ENCODE measurements at places on chromosomes 4 and X.

DNA sequence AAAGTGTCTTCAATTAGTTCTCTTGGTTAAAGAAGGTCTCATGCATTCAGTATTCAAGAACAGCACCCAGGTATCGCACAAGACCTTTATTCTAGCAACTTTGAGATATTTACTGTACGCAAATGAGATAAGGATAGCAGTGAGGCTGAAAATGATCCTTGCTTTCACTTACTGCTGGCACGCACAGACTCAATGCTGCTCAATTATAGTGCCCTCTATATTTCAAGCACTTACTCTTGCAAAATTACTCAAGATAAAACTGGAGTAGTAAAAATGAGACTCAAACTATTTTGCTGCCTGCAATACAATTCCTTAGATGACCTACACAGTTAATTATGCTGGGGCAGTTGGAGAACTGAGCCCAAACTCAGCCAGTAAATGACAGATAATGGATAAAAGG lies 60.9 kb downstream of the ADGRA3 start:
- no peak for DNase-seq

DNA sequence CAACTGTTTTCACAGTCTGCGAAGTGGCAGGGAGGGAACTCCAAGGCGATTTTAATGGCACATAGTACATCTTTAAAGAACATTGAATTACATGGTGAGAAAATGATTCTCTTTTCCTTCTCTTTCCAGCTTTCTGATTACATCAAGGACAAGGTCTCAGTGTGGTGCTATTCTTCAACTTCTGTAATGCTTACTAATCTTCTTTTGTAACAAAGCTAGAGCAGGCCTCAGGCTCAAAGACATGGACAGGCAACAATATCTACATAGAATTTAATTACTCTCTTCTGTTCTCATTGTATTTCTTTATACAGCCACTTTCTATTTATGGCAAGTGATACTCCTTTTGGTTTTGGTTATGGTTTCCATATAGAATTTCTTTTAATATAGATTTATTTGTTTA lies 48.4 kb downstream of the RTL5 start:
- DNase-seq = no peak

DNA sequence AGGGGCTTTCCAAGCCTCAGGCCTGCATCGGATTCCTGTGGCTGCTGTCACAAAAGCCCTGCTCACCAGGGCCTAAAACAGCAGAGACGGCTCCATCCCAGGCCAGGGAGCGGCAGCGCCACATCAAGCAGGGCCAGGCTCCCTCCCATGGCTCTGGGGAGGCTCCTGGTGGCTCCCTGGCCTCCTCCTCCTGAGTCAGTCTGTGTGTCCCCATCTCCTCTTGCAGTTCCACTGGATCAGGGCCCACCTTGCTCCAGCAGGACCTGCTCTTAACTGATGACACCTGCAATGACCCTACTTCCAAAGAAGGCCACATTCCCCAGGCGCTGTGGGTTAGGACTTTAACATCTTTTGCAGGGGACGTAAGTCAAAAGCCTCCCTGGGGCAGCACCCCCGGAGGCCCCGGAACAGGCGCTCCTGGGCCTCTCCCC lies 51.9 kb downstream of the CPZ start:
- no peak for DNase-seq

DNA sequence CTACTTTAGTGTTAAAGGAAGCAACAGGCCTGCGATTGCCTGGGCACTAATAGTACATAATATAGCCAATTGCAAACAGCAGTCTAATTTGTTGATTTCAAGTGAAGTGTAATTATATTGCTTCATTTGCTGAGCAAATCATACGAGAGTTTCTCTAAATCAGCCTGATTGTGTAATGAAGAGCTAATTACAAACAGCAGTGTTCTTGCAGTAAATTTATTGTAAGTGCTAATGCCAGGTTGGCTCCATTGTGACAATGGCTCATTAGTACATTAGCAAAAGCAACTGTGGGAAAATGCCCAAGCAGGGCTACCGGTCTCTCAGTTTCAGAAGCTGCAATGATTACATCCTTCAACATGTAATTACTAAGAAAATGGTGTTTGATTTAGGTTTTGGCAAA lies 591.5 kb downstream of the GALNTL6 start:
- no peak for DNase-seq

GRCh38 chrX:31679861-31680260 lies 608.0 kb upstream of the FTHL17 start:
- no peak for DNase-seq

GRCh38 chr4:128379860-128380259 lies 92.2 kb upstream of the PGRMC2 start:
- no peak for DNase-seq

DNA sequence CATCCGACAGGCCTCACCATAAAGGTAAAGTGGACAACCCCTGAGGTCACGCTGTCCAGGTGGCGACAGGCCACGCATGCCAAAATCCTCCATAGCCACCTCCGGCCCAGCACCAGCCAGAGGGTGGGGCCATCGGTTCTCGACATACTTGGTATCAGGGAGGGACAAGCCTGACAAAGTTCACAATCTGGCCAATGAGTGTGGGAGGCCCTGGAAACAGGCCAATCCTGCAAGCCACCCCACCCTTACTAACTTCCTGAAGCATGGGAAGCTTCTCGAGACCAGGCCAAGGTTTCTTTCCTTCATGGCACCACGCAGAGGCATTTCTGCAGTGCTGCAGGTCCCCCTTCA lies 73.8 kb downstream of the MTMR1 start:
- DNase-seq = no peak

GRCh38 chr4:181618038-181618618 lies 625.1 kb upstream of the TENM3 start:
- no peak for DNase-seq

GRCh38 chr4:39818646-39819045 lies 120.7 kb downstream of the UBE2K start:
- DNase-seq = no peak

- DNase-seq = no peak
Observed at GRCh38 chr4:169233691-169234090, 37.1 kb downstream of the SH3RF1 start.

DNA sequence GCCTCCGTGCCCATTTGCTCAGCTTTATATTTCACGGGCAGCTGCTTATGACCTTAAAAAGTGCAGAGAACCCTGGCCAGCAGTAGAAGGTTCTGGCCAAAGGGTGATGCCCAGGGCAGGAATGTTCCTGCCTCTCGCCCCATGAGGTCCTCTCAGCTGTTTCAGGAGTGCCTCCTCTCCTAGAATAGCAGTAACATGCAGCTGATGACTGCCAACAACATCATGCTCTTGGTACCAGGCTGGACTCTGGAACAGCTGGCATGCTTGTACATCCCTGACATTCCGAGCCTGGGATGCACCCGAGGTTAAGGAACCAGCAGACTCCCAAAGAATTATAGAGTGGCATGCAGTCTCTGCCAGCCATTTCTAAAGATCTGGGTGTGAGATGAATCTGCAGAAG lies 11.7 kb upstream of the TENM3 start:
- DNase-seq = no peak

DNA sequence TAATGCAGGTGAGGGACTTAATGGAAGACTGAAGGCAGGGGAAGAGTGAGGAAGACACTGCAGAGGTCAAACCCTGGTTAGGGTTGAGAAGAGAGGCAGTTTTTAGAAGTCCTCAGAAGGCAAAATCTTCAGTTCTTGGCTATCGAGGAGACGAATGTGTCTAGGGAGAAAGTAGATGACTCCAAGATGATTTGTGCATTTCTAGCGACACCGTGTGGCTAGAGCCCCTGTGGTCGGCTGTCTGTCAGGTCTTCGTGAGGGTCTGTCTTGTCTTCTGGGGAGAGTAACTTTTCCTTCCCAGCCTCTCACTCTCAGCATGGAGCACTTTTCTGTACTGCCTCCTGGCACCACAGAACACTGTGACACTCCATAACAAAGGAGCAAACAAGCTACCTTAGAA lies 458.1 kb downstream of the STIM2 start:
- DNase-seq = no peak

- no peak for DNase-seq
Observed at GRCh38 chrX:136666088-136666487, 18.1 kb downstream of the CD40LG start.

- DNase-seq = no peak
Observed at GRCh38 chrX:87900320-87900908, 382.8 kb downstream of the KLHL4 start.

DNA sequence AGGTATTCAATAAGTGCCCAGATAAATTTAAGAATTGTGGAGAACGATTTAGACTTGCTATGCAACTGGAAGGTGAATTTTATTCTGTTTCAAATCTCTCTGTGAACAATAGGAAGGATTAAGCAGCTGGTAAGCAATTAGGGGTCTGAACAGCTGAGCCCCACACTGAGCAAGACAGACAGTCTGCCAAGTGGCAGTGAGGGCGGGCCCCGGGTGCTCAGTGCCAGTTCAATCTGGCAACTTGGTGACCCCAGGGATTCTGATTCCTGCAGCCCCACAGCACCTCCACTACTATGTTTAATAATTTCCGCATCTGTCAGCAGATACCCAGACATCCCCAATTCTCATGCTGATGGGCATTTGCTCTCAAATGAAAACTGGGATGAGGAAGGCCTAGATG lies 317.3 kb downstream of the PPP1R2C start:
- no peak for DNase-seq

- DNase-seq = no peak
Observed at GRCh38 chrX:38052096-38052495, 45.7 kb downstream of the SYTL5 start.

- no peak for DNase-seq
Observed at GRCh38 chr4:67380154-67380553, 165.1 kb downstream of the CENPC start.

GRCh38 chr4:81482326-81482725 lies 10.6 kb upstream of the RASGEF1B start:
- no peak for DNase-seq

DNA sequence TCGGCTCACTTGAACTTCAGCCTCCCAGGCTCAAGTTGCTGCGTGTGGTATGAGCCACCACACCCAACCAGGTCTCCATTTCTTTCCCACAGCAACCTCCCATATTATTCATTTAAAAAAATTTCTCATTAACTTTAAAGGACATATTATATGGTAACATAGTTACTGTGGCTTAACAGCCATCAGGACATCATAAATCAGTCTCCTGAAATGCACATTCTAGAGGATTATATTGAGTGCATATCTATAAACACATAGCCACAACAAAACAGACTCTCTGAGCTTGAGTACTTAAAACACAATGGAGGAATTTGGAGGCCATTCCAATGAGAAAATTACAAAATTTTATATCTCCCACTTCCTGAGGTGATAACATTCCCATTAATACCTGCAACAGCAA lies 61.5 kb downstream of the CORIN start:
- no peak for DNase-seq

DNA sequence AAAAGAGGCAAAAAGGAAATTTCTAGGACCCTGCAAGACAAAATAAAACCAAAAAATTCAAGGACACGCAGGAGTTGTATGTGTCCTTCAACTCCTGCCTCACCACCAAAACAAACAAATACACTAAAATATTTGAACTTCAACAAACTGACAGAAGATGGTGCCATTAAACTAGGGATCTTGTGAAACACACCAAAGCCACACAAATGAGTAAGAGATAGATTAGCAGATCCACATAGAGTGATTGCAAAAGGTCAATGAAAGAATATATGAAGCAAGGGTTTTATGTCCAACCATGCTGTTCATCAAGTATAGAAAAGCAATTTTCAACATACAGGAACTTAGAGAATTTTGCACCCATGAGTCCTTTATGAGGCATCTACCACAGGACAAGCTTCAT lies 40.1 kb upstream of the SCML1 start:
- DNase-seq = no peak

GRCh38 chrX:43002526-43003203 lies 224.7 kb upstream of the PPP1R2C start:
- DNase-seq = no peak

GRCh38 chrX:148854306-148854705 lies 353.9 kb downstream of the AFF2 start:
- DNase-seq = no peak

DNA sequence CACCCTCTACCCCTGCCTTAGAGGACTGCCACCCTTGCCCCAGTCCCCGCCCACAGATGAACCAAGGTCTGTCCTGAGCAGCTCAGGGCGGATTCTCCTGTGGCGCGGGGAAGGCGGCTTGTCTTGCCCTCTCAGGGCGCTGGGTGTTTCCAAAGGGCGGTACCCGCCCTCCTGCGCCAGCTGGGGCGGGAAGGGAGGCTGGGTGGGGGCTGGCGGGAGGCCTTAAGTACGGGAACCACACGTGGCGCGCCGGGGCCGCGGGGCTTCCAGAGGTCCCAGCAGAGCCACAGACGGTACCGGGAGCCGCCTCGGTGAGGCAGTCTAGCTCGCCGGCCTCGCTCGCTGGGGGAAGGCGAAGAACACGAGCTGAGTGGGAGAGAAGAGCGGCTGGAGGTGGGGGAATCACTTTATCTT lies 361.1 kb downstream of the MID1IP1 start:
- DNase-seq = no peak

DNA sequence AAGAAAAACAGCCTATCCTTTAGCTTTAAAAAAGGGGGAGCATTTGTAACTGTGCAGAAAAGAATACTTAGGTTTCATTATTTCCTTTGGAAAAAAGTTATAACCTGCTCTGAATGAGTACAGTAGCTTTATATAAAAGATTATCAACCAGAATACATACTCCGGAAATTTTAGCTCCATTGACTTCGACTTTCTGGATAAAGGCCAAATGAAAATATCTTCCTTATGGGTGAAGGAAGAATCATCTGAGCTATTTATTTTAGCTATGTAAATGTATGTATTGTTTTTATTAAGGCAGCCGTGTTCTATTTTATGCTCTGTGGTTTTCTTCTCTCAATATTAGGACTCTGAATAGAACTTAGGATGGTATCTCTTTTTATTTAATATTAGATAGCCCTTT lies 69.0 kb upstream of the ETNPPL start:
- no peak for DNase-seq

DNA sequence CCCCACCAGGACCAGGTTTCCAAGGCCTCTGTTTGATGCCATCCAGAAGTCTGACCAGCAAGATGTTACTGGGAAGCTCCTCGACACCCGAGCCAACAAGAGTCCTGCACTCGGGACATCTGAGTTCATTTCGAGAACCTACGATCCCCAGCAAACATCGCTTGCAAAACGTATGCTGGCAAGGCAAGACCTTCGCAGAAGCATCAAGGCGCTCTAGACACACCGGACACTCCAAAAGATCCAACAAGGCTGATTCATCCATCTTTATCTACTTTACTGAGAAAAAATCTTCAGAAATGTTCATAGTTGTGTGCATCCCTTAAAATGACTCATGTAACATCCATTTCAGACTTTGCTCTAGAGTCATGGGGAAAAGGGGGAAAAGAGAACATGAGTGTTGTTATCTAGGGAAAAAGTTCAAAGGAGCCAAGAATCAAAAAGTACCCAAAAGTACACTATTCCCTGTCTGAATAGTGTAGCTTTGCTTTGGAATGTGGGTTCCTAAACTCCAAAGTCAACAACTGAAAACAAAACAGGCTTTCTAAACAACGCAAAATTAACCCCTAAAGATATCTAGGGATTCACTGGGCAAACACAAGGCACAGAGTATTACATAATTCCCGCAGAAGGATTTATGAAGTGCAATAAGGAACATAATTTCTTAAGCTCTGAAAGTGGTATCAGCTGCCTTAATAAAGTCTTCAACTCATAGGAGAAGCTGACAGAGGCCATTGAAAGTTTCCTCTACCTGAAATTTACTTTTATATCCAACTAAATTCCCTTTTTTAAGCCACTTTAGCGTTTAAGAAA lies 1.6 kb downstream of the SH3RF1 start:
- no peak for DNase-seq

All from activated CD8-positive, alpha-beta memory T cell treated with anti-CD3 and anti-CD28 coated beads for 4 hours (primary cell).